T-helper 9 cell (primary cell): ENCODE measurements at places on chromosomes 1 and 21.

DNA sequence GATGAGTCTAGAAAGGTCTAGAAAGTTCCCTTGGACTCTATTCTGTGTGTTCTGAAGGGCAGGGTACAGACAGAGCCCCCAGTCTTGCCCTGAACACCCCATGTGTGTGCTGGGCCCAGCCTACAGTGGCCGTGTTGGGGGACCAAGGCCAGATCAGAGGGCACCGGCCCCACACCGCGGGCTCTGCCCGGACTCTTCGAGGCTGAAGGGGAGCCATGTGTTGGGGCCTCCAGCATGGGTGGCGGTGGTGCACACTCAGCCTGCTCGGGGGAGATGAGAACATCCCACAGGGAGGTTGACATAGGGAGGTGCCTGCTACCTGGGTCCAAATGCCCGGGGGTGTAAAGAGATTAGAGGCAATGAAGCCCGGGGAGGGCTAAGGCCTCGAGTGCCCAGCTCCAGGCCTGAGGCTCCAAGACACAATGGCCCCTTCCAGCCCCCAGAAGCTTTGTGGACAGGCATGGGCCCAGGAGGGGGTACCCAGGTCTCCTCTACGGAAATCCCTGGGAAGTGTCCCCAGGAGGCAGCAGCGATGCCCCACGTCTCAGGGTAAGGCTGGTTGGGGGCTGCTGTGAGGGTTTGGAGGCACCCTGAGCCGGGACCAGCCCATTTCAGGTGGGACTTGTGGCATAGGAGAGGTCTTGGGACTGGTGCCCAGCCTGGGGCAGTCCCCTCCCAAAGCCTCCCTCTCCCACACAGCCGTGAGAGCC lies 12.1 kb downstream of the ARHGEF16 start:
- no peak for DNase-seq

DNA sequence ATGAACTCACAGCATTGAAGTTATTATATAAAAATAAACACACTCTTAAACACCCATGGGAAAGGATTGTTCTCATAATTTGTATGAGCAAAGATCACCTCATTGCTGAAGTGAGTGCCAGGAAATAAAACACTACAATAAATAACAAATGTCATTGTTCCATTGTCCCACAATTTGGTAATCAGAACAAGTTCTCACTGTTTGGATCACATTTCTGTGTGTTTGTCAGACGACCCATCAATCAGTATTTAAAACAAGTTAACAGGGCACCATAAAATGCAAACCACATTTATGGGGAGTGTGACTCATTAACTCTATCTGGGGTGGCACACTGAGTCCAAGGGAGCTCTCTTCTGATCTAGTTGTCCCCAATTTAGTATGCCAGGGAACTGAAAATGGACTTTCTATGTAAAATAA lies 124.5 kb downstream of the PTPRC start:
- DNase-seq: no peak

DNA sequence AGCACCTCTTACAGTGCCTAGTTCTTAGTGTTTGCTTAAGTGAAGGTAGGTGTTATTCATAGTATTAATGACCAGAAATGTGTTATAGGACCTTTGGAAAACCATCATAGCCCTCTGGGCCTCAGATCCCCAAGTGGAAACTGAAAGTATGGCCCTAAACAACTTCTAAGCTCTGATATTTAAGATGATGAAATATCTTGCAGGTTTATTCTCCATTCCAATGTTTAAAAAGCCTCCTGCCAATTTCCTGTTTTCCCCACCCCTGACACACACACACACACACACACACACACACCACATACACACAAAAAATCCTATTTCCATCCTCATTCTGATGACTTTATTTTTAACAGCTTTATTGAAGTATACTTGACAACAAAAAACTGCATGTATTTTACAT lies 108.2 kb downstream of the DIRAS3 start:
- DNase-seq: no peak

GRCh38 chr1:204464701-204465100 lies 29.9 kb downstream of the PIK3C2B start:
- no peak for DNase-seq

GRCh38 chr1:223515926-223516325 lies 122.7 kb downstream of the CCDC185 start:
- no peak for DNase-seq
